ENCODE measurements at places on chromosomes 5 and 9.
A peak's percentile ranks its signal among the peaks of the same experiment; 100 is the strongest.

DNA sequence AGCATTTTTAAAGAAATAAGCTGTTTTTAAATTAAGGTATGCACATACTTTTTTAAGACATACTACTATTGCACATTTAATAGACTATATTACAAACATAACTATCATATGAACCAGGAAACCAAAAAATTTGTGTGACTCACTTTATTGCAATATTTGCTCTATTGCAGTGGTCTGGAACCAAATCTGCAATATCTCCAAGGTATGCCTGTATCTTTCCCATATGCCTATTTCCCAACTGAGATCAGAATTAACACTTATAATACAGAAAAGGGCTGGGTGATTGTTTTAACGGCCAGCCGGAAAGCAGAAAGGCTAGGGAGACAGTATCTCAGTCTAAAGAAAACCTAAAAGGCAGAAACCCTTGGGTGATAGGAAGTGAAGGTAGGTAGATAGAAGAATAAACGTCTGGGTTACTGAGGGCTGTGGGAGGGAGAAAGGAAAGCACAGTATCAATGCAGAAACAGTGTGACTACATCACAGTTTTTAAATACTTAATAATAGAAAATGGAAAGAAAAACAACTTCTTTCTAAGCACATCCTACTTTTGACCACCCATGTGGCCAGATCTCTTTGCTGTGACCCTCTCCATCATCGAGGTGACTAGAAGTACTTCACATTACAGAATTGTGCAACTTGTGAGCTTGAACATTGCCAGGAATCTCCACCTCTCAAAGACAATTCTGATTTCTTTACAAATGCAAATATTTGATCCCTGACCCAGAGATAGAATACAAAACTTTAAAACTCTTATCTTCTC is 126.4 kb downstream of the LPAR1 start:
- H3K4me3 ChIP-seq: no peak overlapping the region
- no peaks in the 10 kb centered on the region for H3K36me3 ChIP-seq
- H3K4me1 ChIP-seq: no peaks in the 10 kb centered on the region

DNA sequence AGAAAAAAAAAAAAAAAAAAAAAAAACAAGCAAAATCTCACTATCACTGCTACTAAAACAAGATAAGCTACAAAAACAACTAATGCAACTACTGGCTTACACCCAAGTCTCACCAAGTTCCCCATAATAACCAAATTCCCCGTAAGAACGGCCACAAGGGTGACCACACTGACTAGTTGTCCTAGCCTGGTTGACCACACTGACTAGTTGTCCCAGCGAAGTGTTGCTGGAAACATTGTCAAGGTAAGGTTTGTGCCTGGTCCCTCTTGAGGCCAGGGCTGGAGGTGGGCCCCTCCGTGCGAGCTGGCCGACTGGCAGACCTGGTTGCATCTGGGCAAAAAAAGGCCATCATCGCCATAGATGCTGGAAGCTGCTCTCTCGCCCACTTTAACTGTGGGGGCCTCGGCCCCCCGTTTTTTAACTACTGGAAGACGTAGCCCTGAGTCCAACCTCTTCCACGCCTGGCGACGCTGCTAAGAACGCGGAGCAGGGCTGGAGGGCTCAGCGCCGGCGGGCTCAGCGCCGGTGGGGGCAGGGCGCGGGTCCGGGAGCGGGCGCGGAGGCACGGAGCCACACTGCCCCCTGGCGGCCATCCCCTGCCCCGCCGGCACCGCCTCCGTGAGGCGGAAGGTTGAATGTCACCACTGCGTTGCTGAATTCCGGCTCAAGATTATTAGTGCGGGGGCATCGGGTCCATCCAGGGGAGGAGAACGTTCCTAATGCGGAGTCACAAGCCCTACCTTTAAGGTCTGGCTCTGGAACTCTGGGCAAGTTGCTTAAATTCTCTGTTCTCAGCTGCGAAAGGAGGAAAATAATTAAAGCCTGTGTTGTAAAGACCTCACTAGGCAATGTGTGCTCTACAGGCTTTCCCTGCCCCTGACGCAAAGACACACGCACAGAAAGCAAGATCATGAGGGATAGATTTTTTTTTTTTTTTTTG is 84.0 kb downstream of the HSD17B3 start:
- peak overlapping the region; percentile 51 for H3K27ac ChIP-seq
- H3K4me3 ChIP-seq: peak overlapping the region; percentile 36
- no peaks in the 10 kb centered on the region for H3K27me3 ChIP-seq
- no peaks in the 10 kb centered on the region for H3K36me3 ChIP-seq
- H3K4me1 ChIP-seq: peaks cover 15% of the 10 kb centered on the region
- no peak for DNase-seq

GRCh38 chr9:29999645-30000044 is 2384.8 kb upstream of the ACO1 start:
- H3K36me3 ChIP-seq: no peaks in the 10 kb centered on the region
- no peak overlapping the region for H3K4me3 ChIP-seq
- H3K27ac ChIP-seq: no peak overlapping the region
- H3K27me3 ChIP-seq: no peaks in the 10 kb centered on the region
- H3K4me1 ChIP-seq: no peaks in the 10 kb centered on the region

DNA sequence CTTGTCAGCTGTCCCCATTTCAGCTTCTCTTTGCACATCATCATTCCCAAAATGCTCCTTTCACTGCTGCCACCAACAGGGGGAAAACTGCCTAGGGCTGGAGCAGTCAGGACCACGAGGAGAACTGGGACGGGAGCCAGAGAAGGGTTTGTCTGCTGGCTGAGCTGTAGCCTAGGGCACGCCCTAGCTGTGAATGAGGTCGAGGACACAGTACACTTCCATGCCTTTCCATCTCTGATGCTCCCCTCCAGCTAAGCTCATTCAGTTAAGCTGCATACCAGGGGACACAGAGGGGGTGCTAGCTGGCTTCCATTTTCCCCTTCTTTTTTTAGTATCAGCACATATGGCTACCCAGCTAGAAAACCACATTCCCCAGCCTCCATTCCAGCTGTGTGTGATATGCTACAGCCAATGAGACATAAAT is 64.7 kb downstream of the STK10 start:
- DNase-seq: no peak
- H3K27me3 ChIP-seq: no peaks in the 10 kb centered on the region
- no peak overlapping the region for H3K27ac ChIP-seq
- no peaks in the 10 kb centered on the region for H3K36me3 ChIP-seq

- H3K36me3 ChIP-seq: no peaks in the 10 kb centered on the region
- H3K27ac ChIP-seq: no peak overlapping the region
- DNase-seq: no peak
These were observed 216.8 kb downstream of the NXNL2 start for GRCh38 chr9:88751781-88752180.

DNA sequence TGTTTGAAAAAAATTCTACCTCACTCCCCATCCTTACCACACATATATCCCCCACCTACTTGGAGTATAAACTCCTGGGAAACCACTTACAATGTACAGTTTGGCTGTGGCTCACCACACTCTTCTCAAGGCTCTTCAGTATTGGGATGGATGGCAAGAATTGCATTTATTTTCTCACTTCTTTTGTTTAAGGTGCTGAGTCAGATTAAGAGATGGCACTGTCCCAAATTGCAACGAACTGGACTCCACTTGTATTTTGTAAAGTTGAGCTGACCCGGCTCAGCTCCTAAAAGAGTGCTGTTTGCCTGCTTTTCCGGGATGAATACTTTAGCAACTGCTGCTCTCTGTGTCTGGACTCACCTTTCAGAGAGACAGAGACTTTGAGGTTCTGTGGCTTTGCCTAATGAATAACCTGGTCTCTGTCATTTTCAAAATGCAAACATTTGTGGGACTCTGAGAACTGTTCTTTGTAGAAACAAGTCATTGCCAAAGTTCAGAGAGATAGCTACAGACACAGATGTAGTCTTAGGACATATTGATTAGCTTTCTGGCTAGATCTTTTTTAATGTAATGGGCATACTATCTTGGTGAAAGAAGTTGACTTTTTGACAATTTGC is 42.2 kb downstream of the PPP2R2B start:
- no peak overlapping the region for H3K27ac ChIP-seq
- H3K4me3 ChIP-seq: no peak overlapping the region
- H3K27me3 ChIP-seq: no peaks in the 10 kb centered on the region
- H3K4me1 ChIP-seq: no peaks in the 10 kb centered on the region

Measured in vagina (tissue), 2 donors.